NCI-H1417 treated with DMSO at 0.1 percent for 48 hours (cell line): ENCODE measurements at places on chromosomes 13 and 19.
A peak's percentile ranks its signal among the peaks of the same experiment; 100 is the strongest.

DNA sequence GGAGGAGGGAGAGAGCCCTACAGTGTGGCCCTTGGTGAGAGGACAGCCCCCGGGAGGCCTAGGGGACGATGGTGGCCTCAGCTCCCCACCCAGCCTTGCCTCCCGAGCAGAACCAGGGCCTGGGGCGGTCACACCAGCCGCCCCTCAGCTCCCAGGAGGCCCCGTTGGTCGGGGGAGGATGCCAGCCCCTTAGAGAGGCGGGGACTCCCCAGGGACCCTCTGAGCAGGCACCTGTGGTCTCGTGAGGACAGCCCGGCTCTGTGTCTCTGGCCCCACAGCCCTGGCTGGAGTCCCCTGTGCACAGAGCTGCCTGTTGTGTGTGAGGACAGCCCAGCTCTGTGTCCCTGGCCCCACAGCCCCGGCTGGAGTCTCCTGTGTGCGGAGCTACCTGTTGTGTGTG lies 158.8 kb downstream of the KDM4B start:
- DNase-seq = no peak

DNA sequence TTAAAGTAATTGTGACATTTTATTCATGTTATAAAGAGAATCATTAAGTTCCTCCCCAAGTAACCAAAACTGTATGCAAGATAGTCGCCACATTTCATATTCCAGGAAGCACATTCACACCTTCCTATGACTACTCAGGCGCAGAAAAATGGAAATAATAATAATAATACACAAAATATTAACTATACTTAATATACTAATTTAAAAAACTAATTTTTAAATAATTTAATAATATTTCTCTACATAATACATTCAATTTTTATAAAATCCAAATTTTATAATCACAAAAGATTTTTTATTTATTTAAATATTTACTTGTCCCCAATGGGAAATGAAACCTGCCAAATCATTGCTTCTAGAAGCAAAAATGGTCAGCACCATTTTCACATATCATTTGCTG lies 797.4 kb upstream of the GPC6 start:
- DNase-seq = no peak

GRCh38 chr19:47324502-47324901 lies 7.5 kb upstream of the C5AR2 start:
- no peak for DNase-seq

DNA sequence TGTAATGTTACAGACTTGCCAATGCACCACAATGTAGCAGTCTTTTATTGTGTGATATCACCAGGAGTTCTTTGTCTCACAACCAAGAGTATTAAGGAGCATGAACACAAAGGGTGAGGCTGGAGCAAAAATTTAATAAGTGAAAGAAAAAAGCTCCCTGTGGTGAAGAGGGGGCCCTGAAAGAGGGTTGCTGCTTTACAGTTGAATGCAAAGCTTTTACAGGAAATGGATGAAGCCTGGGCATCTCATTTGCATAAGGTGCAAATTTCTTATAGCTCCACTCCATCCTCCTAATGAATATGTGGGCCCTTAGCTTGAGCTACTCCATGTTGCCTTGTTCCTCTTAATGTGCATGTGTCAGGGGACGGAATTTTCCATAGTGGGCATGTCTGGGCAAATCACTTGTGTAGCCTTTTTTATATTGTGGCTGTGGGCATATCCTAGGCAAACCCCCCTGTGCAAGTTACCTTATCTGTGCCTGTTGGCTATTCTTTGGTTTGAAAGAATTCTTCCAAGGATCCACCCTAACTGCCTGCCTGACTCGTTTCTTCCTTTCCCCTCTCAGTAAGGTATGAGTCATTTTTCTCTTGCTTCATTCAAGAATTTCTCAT lies 45.3 kb upstream of the TRPC4 start:
- DNase-seq = no peak

DNA sequence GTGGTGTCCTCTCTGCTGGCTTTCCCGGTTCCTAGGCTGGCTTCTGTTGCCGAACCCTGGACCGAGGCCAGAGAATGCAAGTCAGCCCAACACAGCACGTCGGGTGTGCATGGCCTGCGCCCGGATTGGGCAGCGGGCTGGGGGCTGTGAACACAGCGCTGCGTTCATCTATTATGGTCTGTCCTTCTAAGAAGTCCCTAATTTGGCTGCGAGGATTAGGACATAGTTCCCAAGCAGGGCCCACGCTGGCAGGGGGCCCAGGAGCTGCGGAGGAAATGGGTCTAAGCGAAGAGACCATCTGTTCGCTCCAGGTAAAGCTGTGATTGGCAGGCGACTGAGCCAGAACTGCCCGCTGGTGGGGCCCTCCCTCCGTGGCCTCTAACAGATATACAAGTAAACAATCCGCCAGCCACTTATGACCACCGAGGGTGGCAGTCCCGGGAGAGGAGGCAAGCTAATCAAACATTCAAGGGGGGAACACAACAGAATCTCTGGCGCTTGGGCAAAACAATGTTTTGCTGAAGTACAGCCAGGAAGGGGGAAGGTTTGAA lies 6.0 kb downstream of the SYCE2 start:
- peak; percentile 99 for DNase-seq

DNA sequence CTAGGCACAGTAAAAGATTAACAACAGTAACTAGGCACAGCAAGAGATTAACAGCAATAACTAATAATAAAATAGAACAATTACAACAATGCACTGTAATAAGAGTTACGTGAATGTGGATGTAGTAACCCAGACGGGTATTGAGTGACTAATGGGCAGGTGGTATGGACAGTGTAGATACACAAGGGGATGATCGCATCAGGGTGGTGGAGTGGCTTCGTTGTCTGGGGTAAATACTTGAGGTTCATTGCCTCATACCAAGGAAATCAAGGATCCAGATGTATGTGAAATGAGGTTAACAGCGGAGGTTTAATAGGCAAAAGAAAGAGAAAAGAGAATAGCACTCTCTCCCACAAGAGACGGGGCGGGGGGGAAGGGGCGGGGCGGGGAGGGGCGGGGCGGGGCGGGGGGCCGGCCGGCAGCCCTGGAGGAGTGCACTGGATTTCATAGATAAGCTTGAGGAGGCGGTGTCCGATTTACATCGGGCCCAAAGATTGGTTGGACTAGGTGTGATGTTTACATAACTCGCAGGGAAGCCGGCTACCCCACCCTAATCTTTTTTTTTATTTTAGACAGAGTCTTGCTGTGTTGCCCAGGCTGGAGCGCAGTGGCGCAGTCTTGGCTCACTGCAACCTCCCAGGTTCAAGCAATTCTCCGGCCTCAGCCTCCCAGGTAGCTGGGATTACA lies 106.3 kb downstream of the KCTD15 start:
- DNase-seq = no peak

GRCh38 chr13:111042661-111043226 lies 72.4 kb upstream of the ARHGEF7 start:
- DNase-seq = no peak

DNA sequence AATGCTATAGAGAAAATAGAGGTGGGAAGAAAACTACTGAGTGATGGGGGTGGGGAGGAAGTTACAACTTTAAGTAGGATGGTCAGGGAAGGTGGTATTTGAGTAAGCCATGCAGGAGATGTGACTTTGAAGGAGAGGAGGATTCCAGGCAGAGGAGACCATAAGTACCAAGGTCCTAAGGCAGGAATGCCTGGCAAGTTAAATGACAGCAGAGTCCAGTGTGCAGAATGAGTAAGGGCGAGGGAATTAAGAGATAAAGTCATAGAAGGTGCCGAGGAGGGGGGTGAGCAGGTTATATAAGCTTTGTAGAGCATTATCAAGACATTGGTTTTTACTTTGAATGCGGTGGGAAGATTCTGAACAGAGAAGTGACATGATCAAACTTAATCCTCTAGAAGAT lies 43.2 kb upstream of the WDFY2 start:
- no peak for DNase-seq

DNA sequence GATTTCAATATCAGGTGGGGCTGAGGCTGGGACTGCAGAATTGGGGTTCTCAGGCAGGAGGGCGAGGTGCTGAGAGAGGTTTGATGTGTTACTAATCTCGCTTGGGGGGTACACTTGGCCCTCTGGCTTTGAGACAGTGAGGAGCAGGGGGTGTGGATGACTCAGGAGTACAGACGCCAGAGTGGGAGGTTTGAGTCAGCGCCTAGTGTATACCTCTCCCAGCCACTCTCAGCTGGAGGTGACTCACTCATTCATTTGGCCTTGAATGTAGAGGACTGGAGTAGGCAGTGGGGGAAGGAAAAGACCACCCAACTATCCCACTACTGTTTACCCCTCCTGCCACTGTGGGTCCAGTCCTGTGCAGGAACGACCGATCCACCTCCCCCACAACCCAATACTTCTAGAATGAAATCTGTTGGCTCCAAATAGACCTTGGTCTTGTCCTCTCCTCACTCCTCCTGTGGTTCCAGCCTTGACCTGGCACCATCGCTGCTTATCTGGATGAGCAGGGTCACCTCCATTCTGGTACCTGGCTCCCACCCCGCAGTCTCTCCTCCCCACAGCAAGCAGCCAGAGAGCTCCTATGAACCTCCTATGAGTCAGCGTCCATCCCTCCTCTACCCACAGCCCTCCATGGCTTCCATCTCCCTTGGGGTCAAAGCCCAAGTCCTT lies 20.1 kb upstream of the ZNRF4 start:
- no peak for DNase-seq

DNA sequence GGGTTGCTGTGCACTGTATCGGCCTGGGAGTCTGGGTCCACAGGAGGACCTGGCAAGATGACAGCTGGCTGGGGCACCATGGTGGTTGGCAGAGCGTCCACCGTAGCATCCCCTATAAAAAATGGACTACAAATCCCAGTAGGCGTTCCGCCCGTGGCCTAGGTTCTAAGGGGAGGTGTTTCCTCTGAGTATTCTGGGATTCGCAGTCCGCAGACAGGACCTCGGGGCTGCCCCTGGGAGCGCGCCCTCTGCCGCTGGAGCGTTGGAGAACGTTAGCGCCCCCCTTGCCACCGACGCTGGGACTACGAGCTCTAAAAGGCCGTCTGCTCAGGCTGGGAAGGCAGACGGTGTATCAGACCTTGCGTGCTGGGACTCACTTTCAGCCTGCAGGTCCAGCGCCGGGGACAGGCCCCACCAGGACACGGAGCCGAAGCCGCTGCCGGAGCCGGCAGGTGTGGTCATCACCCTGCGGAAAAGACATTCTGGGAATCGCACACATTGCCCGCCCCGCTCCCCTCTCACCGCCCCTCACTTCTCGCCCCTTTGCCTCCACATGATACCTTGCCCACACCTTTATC lies 372 bp downstream of the DNAAF3 start:
- DNase-seq = peak; percentile 39
